Bronchial smooth muscle cell (primary cell): ENCODE measurements at places on chromosomes 11 and 22. TPM values are rescaled to one million over a fixed set of nuclear protein-coding genes. Genes with fewer than 3 reads are reported as not detected.

The DRICH1 gene
- total RNA-seq = 0.17 TPM in 1 of 2 replicates, not detected in the other

The OR4A16 gene
- total RNA-seq = not detected in 2 replicates

The CCDC116 gene
- total RNA-seq = 0.16 and 0.26 TPM in 2 replicates

The OR5A1 gene
- not detected in 2 replicates for total RNA-seq

The CRYBA4 gene
- total RNA-seq = not detected in 2 replicates

The KCNQ1 gene
- not detected in 2 replicates for total RNA-seq

The FGF3 gene
- not detected in 2 replicates for total RNA-seq

The SMC1B gene
- not detected in 2 replicates for total RNA-seq

The AQP11 gene
- total RNA-seq = 3.9 and 4.4 TPM in 2 replicates

The HSPB2 gene
- 0.43 and 0.63 TPM in 2 replicates for total RNA-seq

The SLC5A1 gene
- not detected in 2 replicates for total RNA-seq

The MS4A8 gene
- total RNA-seq = not detected in 2 replicates

The PAK1 gene
- 30.7 and 32.0 TPM in 2 replicates for total RNA-seq

The C11orf16 gene
- not detected in 2 replicates for total RNA-seq

The TRMT2A gene
- total RNA-seq = 41.6 and 42.6 TPM in 2 replicates

The OR8D1 gene
- under 0.01 TPM in 1 of 2 replicates, not detected in the other for total RNA-seq

The MOGAT2 gene
- under 0.01 TPM in 1 of 2 replicates, not detected in the other for total RNA-seq

The OR5B21 gene
- total RNA-seq = not detected in 2 replicates

The ARHGAP8 gene
- under 0.01 and 0.86 TPM in 2 replicates for total RNA-seq

The MUC6 gene
- not detected in 2 replicates for total RNA-seq

The PLEKHA7 gene
- under 0.01 and 0.17 TPM in 2 replicates for total RNA-seq

The MEI1 gene
- 0.17 and 1.6 TPM in 2 replicates for total RNA-seq

The C11orf91 gene
- not detected in 2 replicates for total RNA-seq

The RAC2 gene
- total RNA-seq = 0.34 and 5.0 TPM in 2 replicates

The CASP5 gene
- under 0.01 TPM in 1 of 2 replicates, not detected in the other for total RNA-seq

The NPTXR gene
- total RNA-seq = 0.26 and 1.1 TPM in 2 replicates

The CFAP68 gene
- total RNA-seq = 9.5 and 13.0 TPM in 2 replicates

The PLEKHB1 gene
- 1.3 and 1.6 TPM in 2 replicates for total RNA-seq

The CAVIN3 gene
- total RNA-seq = 133 and 181 TPM in 2 replicates

The EIF3L gene
- total RNA-seq = 256 and 364 TPM in 2 replicates

The SIK3 gene
- 11.3 and 15.8 TPM in 2 replicates for total RNA-seq

The PHF5A gene
- 61.5 and 86.0 TPM in 2 replicates for total RNA-seq

The HEPN1 gene
- total RNA-seq = not detected in 2 replicates

The KDELR3 gene
- total RNA-seq = 43.8 and 67.6 TPM in 2 replicates

The KRTAP5-10 gene
- 0.09 TPM in 1 of 2 replicates, not detected in the other for total RNA-seq

The OR8D4 gene
- total RNA-seq = not detected in 2 replicates

The BBOX1 gene
- not detected in 2 replicates for total RNA-seq

The OR51E2 gene
- under 0.01 TPM in 1 of 2 replicates, not detected in the other for total RNA-seq

The DGAT2 gene
- 6.9 and 13.4 TPM in 2 replicates for total RNA-seq

The SLC7A4 gene
- 0.16 and 0.17 TPM in 2 replicates for total RNA-seq

The API5 gene
- 37.9 and 56.6 TPM in 2 replicates for total RNA-seq

The BCO2 gene
- 0.86 and 0.95 TPM in 2 replicates for total RNA-seq

The OR2AT4 gene
- not detected in 2 replicates for total RNA-seq

The MIOX gene
- not detected in 2 replicates for total RNA-seq

The HBG2 gene
- total RNA-seq = 0.32 TPM in 1 of 2 replicates, not detected in the other

The C11orf97 gene
- total RNA-seq = not detected in 2 replicates

The CASP4 gene
- 94.9 and 107 TPM in 2 replicates for total RNA-seq

The TMEM132A gene
- 9.0 and 10.7 TPM in 2 replicates for total RNA-seq

The F2 gene
- 0.16 TPM in 1 of 2 replicates, not detected in the other for total RNA-seq

The APOC3 gene
- total RNA-seq = not detected in 2 replicates

The RGL4 gene
- under 0.01 TPM in 1 of 2 replicates, not detected in the other for total RNA-seq

The XKR3 gene
- total RNA-seq = not detected in 2 replicates

The OTUB1 gene
- total RNA-seq = 44.6 and 45.5 TPM in 2 replicates

The CD248 gene
- total RNA-seq = 168 and 193 TPM in 2 replicates

The TEX54 gene
- total RNA-seq = not detected in 2 replicates
